Melanocyte of skin (primary cell): ENCODE measurements at places on chromosomes 13 and 19. TPM values are rescaled to one million over a fixed set of nuclear protein-coding genes. Genes with fewer than 3 reads are reported as not detected.

The SLC25A41 gene
- not detected in 2 replicates for total RNA-seq

The RNF113B gene
- not detected in 2 replicates for total RNA-seq

The ZNF221 gene
- 7.9 and 11.3 TPM in 2 replicates for total RNA-seq

The DPF1 gene
- 1.0 and 2.5 TPM in 2 replicates for total RNA-seq

The MYH14 gene
- total RNA-seq: 0.46 and 1.00 TPM in 2 replicates

The ZNF226 gene
- total RNA-seq: 14.1 and 16.4 TPM in 2 replicates

The ZNF729 gene
- total RNA-seq: not detected in 2 replicates

The ZNF574 gene
- total RNA-seq: 16.4 and 16.9 TPM in 2 replicates

The HSPBP1 gene
- 35.4 and 40.0 TPM in 2 replicates for total RNA-seq

The CD209 gene
- total RNA-seq: not detected in 2 replicates

The SUPT20H gene
- total RNA-seq: 48.2 and 76.3 TPM in 2 replicates

The METTL21C gene
- total RNA-seq: not detected in 2 replicates

The LHB gene
- total RNA-seq: 0.69 TPM in 1 of 2 replicates, not detected in the other

The LRG1 gene
- total RNA-seq: not detected in 2 replicates

The ZNF415 gene
- 0.31 and 0.33 TPM in 2 replicates for total RNA-seq

The KASH5 gene
- total RNA-seq: not detected in 2 replicates

The ANGPTL8 gene
- not detected in 2 replicates for total RNA-seq

The PLPP2 gene
- total RNA-seq: 4.3 and 4.7 TPM in 2 replicates

The RGCC gene
- total RNA-seq: 1.9 TPM in 1 of 2 replicates, not detected in the other

The MBD3L2 gene
- not detected in 2 replicates for total RNA-seq

The NLRP11 gene
- total RNA-seq: not detected in 2 replicates

The RFXANK gene
- 54.7 and 71.6 TPM in 2 replicates for total RNA-seq

The NAPSA gene
- 0.36 and 1.4 TPM in 2 replicates for total RNA-seq

The PRR19 gene
- 0.46 and 1.00 TPM in 2 replicates for total RNA-seq

The TYK2 gene
- total RNA-seq: 69.5 and 90.9 TPM in 2 replicates

The SHANK1 gene
- total RNA-seq: under 0.01 and 0.67 TPM in 2 replicates

The HIPK4 gene
- total RNA-seq: 0.36 TPM in 1 of 2 replicates, not detected in the other

The CCDC169 gene
- 3.4 and 6.5 TPM in 2 replicates for total RNA-seq

The TTYH1 gene
- 0.15 TPM in 1 of 2 replicates, not detected in the other for total RNA-seq

The PLEKHA4 gene
- 26.6 and 67.9 TPM in 2 replicates for total RNA-seq

The CRB3 gene
- not detected in 2 replicates for total RNA-seq

The PRKCG gene
- total RNA-seq: not detected in 2 replicates

The GPR18 gene
- 0.69 TPM in 1 of 2 replicates, not detected in the other for total RNA-seq

The KCNN4 gene
- total RNA-seq: 5.0 and 10.0 TPM in 2 replicates

The ZNF582 gene
- total RNA-seq: 2.0 TPM in 2 replicates

The ZSCAN4 gene
- total RNA-seq: not detected in 2 replicates

The PROZ gene
- not detected in 2 replicates for total RNA-seq

The BBC3 gene
- 8.9 and 10.5 TPM in 2 replicates for total RNA-seq

The FPR1 gene
- total RNA-seq: not detected in 2 replicates

The SH2D3A gene
- total RNA-seq: under 0.01 and 0.34 TPM in 2 replicates

The CAMSAP3 gene
- total RNA-seq: not detected in 2 replicates

The TLE6 gene
- 2.8 and 5.1 TPM in 2 replicates for total RNA-seq

The PSG2 gene
- not detected in 2 replicates for total RNA-seq

The CABP5 gene
- total RNA-seq: not detected in 2 replicates

The ZNF507 gene
- 8.0 and 12.0 TPM in 2 replicates for total RNA-seq

The CTXN1 gene
- 0.33 and 0.62 TPM in 2 replicates for total RNA-seq

The MAMSTR gene
- total RNA-seq: 0.73 and 1.0 TPM in 2 replicates

The LAIR2 gene
- not detected in 2 replicates for total RNA-seq

The ADGRE3 gene
- not detected in 2 replicates for total RNA-seq
